ENCODE measurements at places on chromosomes 5 and 9.

- DNase-seq, result no peak
Observed at GRCh38 chr5:118679264-118679940, 308.9 kb downstream of the DTWD2 start.

- DNase-seq, result no peak
Observed at GRCh38 chr5:134070725-134071613, 43.5 kb upstream of the TCF7 start.

DNA sequence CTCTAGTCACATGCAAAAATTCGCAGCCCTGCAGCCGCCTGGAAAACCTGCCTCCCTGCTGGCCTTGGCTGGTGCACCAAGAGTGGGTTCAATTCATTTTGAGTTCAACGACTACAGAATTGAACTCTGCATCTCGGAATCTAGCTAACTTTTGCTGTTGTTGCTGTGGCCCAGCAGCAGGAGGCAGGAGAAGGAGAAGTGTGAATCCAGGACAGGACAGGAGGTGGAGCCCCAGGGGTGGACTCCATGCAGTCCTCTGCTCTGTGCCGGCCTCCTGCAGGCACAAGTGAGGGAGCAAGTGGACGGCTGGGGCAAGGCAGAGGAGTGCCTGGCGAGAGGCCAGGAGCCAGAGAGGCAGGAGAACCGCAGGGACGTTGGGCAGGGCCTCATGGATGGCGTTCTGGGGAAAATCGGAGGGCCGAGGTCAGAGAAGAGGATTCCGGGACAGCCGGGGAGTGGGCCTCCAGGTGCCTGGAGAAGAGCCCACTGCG, 214.2 kb downstream of the FANCC start:
- no peak for DNase-seq

DNA sequence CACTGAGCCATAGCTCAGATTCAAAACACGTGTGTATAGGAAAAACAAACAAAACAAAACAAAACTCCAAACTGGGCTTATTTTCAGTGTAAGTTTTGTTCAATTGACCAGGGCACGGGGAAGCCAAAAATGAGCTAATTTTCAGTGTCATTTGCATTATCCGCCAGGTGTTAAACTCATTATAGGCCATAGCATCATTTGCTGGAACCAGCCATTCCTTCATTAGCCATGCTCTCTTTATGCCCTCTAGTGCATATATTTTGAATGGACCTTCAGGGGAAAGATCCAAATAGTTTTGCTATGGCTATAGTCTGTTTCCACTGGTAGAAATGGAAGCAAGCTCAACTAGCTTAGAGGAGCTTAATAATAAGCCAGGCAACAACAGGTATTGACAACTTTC, 1205.2 kb upstream of the DMAC1 start:
- no peak for DNase-seq

GRCh38 chr9:5499889-5500398, 10.4 kb upstream of the PDCD1LG2 start:
- DNase-seq, result no peak

DNA sequence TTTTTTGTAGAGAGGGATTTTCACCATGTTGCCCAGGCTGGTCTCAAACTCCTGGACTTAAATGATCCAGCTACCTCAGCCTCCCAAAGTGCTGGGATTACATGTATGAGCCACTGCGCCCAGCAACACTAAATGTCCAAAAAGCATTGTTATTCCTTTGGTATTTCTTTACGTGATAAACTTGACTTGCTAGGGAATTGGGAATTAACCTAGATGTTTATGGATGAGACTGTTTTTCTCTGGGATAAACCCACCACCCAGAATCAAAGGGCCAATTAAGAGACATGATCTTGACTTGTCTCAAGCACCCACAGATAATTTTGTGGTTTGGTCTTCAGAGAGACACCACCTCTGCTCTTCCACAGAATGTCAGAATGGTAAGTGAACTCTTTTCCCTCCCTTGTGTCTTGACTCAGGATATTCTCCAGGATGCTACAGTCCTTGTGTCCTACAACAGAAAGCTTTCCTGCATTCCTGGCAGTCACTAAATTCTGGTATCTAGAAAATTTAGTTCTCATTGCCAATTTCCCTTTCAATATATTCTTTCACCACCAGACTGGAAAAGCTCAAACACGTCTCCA, 55.7 kb downstream of the ALDH1A1 start:
- DNase-seq, result no peak

DNA sequence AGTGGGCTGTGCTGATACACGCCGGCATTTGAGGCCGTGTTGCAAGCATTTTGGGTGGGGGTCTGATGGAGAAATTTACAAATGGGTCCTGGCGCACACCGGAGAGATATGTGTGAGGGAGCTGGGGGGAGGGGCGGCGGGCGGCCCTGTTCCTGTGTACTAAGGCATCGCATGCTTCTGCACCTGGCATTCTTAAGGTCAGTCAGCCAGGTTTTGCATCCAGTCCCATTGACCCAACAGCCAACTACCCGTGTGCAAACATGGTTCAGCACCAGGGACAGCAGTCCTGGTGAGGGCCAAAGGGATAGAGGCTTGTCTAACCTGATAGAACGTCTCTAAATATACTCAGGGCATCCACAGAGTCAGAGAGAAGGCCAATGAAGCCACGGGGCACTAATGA, 839 bp downstream of the GABRG2 start:
- DNase-seq, result no peak

GRCh38 chr9:69299826-69300225, 25.2 kb upstream of the ENTREP1 start:
- no peak for DNase-seq

DNA sequence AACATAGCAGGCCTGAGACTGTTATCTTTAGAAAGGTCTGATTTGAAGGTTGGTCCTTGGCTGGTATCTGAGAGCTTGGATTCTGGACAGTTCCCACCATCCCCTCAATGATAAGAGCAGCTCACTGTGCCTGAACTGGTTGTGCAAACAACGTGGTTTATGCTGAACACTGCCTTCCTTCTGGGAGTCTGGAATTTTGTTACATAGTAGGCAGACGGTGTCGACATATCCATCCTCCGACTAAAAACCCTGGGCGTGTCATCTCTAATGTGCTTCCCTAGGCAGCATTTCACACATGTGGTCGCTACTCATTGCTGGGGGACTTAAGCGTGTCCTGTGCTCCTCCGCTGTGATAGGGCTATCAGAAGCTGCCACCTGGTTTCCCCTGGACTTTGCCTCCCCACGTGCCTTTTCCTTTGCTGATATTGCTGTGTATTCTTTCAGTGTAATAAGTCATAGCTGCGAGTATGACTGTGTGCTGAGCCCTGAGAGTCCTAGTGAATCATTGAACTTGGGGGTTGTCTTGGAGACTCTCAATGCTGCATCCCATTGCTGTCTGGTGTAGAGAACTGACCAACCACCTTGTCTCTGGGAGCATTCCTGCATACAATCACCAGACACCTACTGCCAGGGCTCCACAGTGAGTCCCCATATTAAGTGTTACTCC, 119.1 kb upstream of the TBC1D2 start:
- no peak for DNase-seq

DNA sequence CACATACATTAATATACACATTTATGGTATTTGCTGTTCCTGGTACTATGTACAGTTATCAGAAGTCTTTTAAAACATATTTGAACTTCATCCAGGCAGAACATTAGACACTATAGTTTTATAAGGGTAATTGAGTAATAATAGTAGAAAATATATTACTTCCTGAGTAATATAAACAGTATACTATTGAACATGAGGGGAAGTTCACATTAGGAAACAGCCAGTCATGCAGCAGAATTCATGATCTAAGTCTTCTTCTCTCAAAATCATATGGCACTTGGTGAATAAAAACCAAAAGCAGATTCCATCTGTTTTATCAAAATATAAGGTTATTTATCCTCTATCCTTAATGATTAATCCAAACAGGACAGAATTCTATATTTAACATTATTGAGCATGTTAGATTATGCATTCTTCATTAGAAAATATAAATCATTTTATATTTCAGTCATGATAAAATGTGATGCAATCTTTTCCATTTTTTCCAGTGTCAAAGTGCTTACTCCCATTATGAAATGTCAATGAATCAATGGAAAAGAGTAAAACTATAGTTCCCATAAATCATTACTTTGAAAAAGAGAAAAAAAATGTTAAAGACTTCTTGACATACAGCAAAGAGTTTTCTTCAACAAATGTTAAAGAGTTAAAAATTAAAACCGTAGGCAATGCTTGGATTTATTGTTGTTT, 584.3 kb upstream of the TUSC1 start:
- DNase-seq, result no peak
